Glutamatergic neuron (in vitro differentiated cells): ENCODE measurements at places on chromosomes 6 and 20. TPM values are rescaled to one million over a fixed set of nuclear protein-coding genes. Genes with fewer than 3 reads are reported as not detected.

PHACTR2 gene
- total RNA-seq = 9.7 TPM

EPHA7 gene
- total RNA-seq = 3.6 TPM

OXT gene
- total RNA-seq = not detected

KHDC1L gene
- total RNA-seq = 2.2 TPM

GRCh38 chr6:11093376-11093625 is 333 bp upstream of the SMIM13 start:
- peaks cover 5% of the 10 kb centered on the region for H3K4me1 ChIP-seq
- peak overlapping the region; percentile 97 for H3K4me3 ChIP-seq
- peaks cover 8% of the 10 kb centered on the region for H3K27me3 ChIP-seq

DNA sequence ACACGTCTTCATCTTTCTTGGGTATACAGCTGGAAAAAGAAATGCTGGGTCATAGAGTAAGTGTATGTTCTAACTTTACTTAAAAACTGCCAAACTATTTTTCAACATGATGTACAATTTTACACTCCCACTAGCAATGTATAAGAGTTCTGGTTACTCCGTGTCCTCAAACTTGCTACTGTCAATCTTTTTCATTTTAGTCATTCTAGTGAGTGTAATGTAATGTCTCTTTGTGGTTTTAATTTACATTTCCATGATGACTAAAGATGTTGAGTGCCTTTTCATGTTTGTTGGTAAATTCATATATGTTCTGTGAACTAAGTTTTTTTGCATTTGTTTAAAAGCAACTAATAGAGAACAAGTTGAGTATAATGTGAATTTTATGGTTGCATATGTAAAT is 43.9 kb downstream of the ATG5 start:
- no peak overlapping the region for H3K27ac ChIP-seq
- H3K27me3 ChIP-seq = no peaks in the 10 kb centered on the region
- H3K4me1 ChIP-seq = no peaks in the 10 kb centered on the region
- H3K36me3 ChIP-seq = no peaks in the 10 kb centered on the region

- H3K27me3 ChIP-seq = peaks cover 1% of the 10 kb centered on the region
- H3K36me3 ChIP-seq = no peaks in the 10 kb centered on the region
- no peak overlapping the region for H3K27ac ChIP-seq
- no peaks in the 10 kb centered on the region for H3K4me1 ChIP-seq
- no peak overlapping the region for H3K4me3 ChIP-seq
Measured at GRCh38 chr6:89874438-89874837, 19.8 kb upstream of the GJA10 start.

DNA sequence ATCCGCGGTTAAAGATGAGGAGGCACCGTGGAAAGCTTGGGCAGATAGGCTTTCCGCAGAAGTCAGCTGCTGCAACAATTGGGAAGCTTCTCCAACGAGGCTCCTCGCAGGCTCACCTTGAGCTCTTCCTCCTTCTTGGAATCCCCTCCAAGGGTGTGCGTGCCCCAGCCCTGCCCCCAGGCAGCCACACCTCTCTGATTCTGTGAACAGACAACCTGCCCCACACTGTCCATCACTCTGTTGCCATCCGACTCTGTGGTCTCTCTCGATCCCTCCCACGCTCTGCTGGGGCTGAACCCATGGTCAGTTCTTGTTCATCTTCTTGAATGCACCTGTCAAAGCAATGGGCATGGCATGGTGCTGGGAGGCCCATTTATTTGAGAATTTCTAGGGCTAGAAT is 31.5 kb downstream of the PACSIN1 start:
- H3K4me1 ChIP-seq = no peaks in the 10 kb centered on the region
- peaks cover 2% of the 10 kb centered on the region for H3K27me3 ChIP-seq
- no peak for DNase-seq
- peaks cover 14% of the 10 kb centered on the region for H3K36me3 ChIP-seq
- H3K4me3 ChIP-seq = no peak overlapping the region
- no peak overlapping the region for H3K27ac ChIP-seq

DNA sequence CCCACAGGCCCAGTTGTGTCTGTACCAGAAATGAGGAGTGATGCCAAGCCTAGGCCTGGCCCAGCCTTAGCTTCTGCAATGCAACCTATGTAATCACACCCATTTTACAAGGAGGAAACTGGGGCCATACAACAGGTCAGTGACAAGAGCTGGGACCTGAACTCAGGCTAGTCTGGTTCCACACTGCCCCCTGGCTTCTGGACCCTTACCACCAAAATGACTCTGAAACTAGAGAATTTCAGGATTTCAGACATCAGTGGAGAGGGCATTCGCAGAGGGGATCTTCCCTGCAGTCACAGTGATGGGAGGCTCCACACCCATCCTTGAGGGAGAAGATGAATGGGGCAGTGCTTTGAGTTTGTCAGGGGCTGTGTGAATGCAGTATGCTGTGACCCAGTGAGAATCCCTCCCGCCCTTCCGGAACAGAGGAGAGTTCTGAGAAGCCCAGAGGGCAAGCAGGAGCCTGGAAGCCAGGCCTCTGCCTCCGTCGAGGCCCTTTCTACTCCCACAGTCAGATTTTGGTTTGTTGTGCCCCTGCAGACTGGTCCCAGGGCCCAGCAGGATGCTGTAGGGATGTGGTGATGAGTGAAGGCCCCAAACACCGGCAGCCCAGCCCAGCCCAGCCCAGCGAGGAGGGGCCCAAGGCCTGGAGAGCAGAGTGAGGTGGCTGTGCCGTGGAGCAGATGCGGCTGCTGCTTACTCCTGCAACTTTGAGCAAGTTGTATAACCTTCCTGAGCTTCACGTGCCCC is 48.1 kb upstream of the MYL9 start:
- peaks cover 18% of the 10 kb centered on the region for H3K4me1 ChIP-seq
- H3K27me3 ChIP-seq = peaks cover 13% of the 10 kb centered on the region
- H3K4me3 ChIP-seq = no peak overlapping the region

DNA sequence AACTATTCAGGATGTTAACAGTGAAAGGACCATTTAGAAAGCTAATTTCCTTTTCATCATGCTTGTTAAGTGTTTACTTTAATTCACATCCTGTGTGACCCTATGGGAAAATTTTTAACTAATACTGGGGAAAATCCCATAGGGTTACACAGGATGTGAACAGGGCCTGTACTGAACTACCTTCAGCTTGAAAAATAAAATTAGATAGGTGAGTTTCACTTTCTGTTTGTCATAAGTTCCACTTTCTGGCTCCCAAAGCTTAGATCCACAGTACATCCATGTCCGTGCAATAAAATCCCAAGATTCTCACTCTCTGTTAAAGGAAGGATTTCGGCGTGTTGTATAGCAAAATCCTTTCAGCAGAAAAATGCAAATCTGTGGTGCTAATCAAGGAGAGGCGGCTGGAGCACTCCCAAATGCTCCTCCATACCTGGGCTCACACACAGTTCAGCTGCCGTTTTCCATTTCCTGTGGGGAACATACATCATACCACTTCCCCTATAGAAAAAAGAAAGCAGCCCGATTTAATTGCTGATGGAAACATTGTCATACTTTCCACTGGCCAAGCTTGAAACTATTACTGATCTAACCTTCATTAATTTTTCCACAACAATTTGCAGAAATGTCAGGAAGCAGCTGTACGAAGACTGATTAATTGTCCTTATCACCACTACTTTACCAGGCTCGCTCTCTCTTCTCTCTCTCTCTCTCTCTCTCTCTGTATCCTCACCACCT is 125.2 kb downstream of the HIVEP2 start:
- peaks cover 5% of the 10 kb centered on the region for H3K27me3 ChIP-seq
- no peak for DNase-seq
- no peak overlapping the region for H3K27ac ChIP-seq

DNA sequence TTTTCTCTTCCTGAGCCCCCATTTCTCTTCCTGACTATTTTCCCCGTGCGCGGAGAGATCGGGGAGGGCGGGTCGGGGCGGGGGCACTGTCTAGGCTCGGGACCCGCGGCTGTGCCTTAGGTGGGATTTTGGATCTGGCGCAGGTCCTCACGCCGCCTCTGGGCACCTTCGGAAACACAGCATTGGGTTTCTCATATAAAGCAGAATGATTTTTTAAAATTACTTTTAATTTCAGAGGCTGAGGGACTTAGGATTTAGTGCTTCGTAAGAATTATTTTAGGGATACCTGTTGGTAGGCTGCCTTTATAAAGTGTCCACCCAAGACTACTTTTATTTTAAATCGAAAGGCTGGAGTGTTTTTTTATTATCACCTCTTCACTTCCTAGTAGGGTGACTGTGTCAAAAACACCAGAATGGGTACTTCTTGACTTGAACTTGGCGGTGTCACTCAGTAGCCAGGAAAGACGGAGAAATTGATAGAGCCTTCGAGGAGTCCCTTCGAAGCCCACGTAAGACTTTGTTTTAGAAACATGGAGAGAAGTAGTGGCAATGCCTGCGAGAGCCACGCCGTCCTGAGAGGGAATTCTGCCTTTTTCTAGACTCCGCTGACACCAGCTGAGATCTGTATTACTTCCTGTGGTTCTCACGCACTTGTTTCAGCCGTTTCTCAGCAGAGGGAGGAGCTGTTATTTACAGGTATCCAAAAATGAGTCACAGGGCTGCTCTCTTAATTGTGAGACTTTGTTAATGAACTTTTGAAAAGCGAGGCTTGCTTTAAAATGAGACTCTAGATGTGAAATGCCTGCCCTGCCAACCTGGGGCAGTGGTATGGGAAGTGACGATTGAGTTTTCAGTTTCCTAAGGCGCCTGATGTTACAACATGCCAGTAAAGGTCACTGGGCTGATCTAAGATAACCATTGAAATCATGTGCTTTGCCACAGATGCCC is 667 bp downstream of the STX11 start:
- H3K27ac ChIP-seq = no peak overlapping the region
- H3K27me3 ChIP-seq = peaks cover 9% of the 10 kb centered on the region
- no peaks in the 10 kb centered on the region for H3K36me3 ChIP-seq

DNA sequence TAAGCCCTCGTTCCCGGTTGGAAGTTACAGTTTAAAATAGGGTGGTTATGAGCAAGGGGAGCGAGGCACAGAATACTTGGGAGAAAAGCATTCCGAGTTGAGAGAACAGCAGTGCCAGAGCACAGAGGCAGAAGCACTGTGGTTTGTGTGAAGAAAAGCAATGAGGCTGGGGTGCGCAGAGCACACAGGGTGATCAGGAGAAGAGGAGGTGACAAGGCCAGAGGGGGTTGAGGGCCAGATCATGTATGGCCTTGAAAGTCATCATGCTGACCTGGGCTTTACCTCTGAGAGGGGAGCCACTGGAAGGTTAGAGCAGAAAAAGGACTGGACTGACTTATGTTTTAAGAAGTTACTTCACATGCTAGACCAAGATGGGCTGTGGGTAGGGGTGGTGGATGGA is 3.5 kb upstream of the BTN3A2 start:
- no peaks in the 10 kb centered on the region for H3K27me3 ChIP-seq
- no peak overlapping the region for H3K4me3 ChIP-seq
- DNase-seq = no peak

- no peaks in the 10 kb centered on the region for H3K27me3 ChIP-seq
- peak overlapping the region; percentile 33 for H3K27ac ChIP-seq
- no peak for DNase-seq
- H3K4me3 ChIP-seq = no peak overlapping the region
- H3K36me3 ChIP-seq = no peaks in the 10 kb centered on the region
Measured at GRCh38 chr6:142856624-142857232, 88.2 kb downstream of the HIVEP2 start.
